ENCODE measurements at places on chromosomes 7 and 10.

DNA sequence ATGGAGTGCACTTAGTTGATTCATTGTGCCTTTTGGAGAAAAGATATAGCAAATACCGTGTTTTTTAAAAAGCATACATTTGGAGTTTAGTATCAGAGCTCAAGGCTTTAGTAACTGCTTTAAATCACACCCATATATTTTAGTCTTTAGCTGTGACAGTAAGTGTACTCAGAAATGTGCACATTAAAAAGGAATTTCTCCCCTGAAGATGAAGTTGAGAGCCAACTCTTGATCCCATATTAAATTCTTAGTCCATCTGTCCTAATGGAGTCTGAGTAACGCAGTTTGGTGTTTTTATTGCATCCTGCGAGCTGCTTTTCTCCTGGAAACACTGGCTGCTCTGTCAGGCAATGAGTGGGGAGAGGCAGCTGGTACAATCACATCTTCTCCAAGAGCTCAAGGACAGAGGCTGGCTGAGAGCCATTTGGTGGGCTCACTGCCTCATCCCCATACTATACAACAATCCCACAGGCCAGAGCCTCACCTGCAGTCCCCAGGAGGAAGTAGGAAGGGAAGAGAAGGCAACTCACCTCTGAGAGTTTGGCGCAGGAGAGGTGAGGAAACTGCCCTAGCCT lies 473.6 kb upstream of the C7orf33 start:
- DNase-seq = no peak

DNA sequence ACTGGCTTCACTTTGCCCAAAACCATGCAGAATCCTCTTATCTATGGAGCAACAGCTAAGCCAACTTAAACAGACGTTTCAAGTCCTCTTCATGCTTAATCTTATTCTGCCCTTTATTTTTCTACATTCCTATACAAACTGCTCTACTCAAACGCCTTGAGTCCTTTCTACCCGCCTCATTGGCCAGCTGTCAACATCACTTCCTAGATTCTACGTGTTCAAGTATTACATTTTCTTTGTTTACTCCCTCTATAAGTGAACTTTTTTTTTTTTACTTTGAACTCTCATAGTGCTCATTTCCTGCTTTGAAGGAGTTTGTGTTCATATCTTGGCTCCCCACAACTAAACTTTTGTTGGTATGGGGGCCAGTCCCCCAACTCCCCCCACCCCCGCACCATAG lies 28.9 kb upstream of the SLC26A5 start:
- no peak for DNase-seq

DNA sequence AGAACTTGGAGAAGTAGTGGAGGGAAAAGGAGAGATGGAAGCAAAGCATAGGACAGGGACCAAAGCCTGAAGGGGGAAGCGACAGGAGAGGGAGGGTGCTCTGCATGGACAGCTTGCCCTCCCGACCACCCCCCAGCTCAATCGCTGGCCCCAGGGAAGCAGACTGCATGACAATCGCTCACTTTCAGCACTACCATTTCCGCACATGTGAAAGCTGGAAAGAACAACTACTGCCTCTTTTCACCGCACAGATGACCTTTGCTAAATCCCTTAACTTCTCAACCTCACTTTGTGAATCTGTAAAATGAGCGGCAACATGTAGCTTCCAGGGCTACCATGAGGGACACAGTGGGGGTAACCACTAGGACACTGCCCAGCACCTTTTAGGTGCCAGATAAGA lies 17.1 kb downstream of the VOPP1 start:
- DNase-seq = no peak

- no peak for DNase-seq
These were observed 4.6 kb upstream of the CYP3A4 start for GRCh38 chr7:99788554-99788953.
